Cortex of kidney (tissue), 1 donor: ENCODE measurements at places on chromosomes 1 and 21.

- DNase-seq = no peak
Measured at GRCh38 chr1:240235521-240236288, 144.0 kb downstream of the FMN2 start.

DNA sequence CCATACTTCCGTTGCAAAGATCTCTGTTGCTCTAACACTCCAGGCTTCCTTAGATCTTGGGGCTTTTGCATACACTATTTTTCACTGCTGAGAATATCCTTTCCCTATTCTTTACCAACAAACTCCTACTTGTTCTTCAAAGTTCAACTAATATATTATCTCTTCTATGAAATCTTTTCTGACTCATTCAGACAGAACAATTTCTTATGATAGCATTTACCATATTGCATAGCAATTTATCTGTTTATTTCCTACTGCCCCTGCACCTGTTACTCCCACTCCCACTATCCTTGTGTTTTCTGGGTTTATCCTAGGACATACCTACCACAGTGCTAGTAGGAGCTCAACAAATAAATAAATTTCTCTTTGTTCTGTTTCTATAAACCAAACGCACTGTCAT, 11.0 kb downstream of the GADD45A start:
- no peak for DNase-seq

- no peak for DNase-seq
Measured at GRCh38 chr1:162908780-162909179, 47.8 kb upstream of the CCDC190 start.

DNA sequence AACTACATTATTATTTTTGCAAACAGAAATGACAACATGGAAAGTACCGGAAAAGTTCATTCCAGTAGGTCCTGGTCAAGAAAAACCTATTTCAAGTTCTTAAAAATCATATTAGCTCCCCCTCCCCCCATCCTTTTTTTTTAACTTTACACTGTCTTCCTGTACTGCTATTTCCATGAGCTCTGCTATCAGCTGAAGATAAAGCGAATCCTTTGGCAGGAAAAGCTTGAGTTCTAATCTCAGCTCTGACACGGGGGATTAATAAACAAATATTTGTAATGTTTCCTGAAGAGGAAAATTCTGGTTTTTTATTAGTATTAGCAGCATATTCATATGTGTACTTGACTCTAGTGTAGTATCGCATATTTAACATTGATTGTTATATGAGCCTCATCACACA, 190.7 kb upstream of the ESRRG start:
- no peak for DNase-seq

GRCh38 chr1:6358757-6359201, 34.8 kb downstream of the ACOT7 start:
- no peak for DNase-seq

DNA sequence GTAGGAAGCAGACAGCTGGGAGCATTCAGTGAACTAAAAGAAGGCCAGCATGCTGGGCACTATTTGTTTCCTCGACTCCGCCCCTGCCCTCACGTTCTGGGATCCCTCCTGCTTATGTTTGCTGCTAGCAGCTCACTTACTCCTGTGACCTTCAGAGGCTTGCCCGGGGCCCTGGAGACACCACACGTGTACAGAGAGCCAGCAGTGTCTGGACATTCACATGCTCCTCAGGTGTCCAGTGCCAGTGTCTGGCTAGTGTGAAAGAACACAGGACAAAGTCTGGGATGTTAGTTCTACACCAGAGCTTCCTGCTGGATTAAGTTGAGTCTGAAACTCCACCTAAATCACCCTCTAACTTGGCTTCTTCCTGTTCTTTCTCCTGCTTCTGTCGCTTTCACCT, 108.1 kb downstream of the OMA1 start:
- DNase-seq = no peak

DNA sequence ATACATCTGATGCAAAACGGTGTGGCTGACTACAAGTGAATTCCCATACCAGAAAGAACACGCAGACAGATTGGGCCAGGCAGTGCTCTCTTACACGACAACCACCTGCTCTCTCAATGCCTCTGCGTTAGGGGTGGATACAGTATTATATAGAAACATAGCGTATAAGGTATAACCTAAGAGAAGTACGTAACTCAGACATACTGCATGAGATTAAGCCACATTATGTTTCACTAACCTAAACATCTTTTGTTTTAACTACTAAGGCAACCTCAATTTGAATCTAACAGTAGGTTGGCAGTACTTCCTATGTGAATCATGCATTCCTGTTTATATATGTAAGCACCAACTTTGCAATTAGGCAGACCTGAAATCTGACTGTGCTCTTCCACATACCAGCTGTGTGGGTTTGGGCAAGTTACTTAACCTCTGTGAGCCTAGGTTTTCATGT, 58.1 kb upstream of the COA6 start:
- no peak for DNase-seq

- no peak for DNase-seq
Measured at GRCh38 chr21:33308586-33309490, 15.9 kb upstream of the IFNAR1 start.

DNA sequence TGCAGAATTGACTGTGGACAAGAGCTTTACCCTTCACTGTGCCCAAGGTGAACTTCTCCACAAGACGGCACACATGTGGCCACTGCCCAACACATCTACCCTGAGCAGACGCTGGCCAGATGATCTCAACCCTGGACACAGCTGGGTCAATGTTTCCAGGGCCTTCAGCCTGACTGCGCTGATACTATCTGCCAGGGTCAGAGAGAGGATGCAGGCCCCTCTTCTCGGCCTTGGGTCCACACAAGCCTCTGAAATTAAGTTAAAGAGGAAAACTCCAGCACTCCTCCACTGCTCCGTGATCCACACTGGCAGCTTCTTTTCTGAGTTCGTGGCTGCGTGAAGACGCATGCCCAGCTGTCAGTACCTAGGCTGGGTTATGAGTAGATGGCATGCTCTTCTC, 58.1 kb downstream of the GLIS1 start:
- DNase-seq = no peak

- no peak for DNase-seq
Measured at GRCh38 chr1:183097438-183098051, 74.3 kb downstream of the LAMC1 start.

- DNase-seq = no peak
Measured at GRCh38 chr1:91655912-91656449, 155.3 kb downstream of the CDC7 start.

GRCh38 chr1:168834225-168834872, 105.3 kb upstream of the DPT start:
- no peak for DNase-seq

- DNase-seq = no peak
Measured at GRCh38 chr21:41759926-41760325, 6.9 kb downstream of the RIPK4 start.

- no peak for DNase-seq
Measured at GRCh38 chr1:98393719-98394118, 267.8 kb upstream of the SNX7 start.

GRCh38 chr1:154955718-154956543, at the start of gene PBXIP1:
Gene PBXIP1 (minus strand): TSS chr1:154956099. CDS start chr1:154953721, 2,378 bp downstream.
- DNase-seq = no peak

- no peak for DNase-seq
Measured at GRCh38 chr1:76480827-76481226, 386.5 kb upstream of the ST6GALNAC5 start.

DNA sequence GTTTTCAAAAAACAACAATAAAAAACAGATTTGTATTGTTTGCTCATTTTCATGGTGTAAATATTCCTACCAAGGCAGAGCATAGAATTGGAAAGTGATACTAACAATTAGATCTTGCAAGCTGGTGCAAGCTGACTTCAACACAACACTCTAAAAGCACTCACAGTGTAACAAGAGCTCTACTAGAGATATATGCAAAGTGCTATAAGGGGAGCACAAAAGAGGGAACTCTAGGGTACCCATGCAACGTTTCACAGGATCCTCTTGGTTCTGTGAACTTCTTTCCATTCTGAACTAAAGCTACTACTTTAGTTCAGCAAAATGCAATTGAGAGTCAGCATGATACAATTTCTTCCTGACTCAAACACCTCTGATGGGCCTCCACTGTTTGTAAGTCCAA, 78.3 kb downstream of the ATP1B1 start:
- no peak for DNase-seq

DNA sequence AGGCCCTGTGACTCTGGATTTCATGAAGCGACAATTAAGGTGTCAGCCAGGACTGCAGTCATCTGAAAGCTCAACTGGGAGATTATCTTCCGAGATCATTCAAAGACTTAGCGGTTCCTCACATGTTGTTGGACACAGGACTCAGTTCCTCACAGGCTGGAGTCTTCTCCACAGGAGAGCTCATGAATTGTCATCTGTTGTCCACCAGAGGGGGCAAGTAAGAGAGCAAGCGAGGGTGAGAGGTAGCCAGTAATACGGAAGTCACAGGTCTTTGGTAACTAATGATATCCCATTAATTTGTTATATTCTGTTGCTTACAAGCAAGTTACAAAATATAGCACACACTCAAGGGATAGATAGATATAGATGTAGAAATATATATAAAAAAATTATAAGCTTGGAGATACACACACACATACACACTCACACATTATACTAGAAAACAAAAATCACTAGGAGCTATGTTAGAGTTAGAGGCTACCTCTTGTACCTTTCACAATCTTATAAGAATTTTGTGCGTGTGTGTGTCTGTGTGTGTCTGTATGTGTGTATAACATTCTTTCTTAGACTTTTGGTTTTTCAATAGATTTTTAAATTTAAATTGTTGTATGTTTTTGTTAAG, 1695.3 kb downstream of the BRINP3 start:
- DNase-seq = no peak

DNA sequence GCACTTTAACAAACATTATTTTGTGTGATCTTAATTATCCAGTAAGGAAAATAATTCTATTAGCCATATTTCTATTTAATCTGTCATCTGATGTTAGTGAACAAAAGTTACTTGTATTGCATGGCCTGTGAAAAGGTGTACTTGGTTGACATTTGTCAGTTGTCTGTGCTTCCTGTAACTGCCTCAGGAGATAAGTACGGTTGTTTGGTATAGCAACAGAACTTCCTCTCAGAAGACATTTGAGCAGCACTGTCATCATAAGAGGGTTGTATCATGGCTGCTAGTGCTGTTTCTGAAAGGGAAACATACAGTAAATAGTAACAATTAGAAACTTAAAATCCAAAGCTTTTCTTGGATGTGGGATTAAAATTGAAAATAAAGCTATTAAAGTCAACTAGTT, 3.4 kb downstream of the BLZF1 start:
- no peak for DNase-seq

- no peak for DNase-seq
Measured at GRCh38 chr1:224264321-224264720, 65.7 kb downstream of the NVL start.

GRCh38 chr1:115337633-115338456, at the start of gene NGF:
Gene NGF (minus strand): TSS chr1:115338249. CDS start chr1:115286795, 51,454 bp downstream.
- DNase-seq = no peak

DNA sequence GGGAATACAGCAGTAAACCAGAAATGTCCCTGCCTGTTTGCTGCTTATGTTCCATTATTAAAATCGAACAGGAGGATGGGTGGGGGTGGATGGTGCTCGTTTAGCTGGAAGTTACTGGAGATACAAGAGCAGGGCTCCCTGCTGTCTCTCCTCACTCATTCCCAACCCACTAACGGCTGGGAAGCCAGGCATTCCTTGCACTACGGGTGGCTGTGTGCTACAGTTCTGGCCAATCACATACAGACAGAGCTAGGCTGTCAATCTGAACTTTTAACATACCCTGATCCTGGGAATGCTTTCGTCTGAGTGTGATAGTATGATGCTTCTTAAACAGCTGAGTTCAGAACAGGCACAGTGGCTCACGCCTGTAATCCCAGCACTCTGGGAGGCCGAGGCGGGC, 7.0 kb downstream of the SIPA1L2 start:
- no peak for DNase-seq

- no peak for DNase-seq
Measured at GRCh38 chr1:24713736-24714135, 31.5 kb upstream of the CLIC4 start.
